ENCODE measurements at places on chromosomes 11 and 22.

DNA sequence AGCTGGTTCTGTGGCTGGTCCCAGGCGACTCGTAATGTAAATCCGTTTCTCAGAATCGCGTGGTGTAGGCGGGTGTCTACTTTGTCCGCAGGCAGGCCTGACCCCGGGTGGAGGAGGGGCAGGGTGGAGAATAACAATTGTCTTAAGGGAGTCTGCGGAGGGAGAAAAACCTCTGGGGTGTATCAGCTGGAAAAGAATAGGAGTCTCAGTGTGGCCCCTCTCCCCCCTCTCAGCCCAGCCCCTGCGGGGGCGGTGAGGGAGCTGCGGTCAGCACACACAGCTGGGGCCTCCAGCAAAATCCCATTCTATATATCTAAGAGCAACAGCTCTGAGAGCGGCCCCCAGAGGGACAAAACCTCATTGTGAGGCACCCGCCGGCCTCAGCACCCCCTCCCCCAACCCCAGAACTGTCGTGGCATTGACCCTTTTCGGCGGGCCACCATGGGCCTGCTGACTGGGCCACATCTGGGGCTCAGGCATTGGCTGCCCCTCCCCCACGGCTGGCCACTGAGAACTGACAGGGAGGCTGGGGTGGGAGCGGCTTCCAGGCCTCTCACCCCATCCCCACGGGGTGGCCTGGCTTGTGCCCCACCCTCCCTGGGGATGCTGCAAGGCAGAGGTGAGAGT, 2.7 kb upstream of the MYRF start:
- no peak for DNase-seq

DNA sequence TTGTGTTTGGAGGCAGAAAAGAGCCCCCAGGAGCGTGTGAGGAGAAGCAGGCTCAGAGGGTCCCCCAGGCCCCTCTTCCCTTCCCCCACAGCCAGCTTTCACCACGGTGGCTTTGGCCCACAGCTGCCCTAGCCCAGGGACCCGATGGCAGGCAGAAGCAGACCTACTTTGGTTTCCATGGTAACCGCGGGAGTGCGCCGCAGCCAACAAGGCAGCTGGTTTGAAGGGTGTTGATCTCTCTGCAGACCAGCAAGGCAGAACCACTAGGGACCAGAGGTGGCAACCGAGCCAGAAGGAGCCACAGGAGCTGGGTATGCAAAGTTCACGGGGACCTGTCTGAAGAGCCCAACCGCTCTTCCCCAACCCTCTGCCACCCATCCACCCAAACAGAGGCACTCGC, 69.4 kb downstream of the BUD13 start:
- no peak for DNase-seq

DNA sequence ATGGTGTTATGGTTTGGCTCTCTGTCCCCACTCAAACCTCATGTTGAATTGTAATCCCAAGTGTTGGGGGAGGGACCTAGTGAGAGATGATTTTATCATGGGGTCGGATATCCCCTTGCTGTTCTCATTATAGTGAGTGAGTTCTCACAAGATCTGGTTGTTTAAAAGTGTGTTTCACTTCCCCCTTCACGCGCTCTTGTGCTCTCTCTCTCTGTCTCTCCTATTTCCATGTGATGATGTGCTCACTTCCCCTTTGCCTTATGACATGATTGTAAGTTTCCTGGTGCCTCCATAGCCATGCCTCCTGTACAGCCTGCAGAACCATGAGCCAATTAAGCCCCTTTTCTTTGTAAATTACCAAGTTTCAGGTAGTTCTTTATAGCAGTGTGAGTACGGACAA, 765.1 kb downstream of the KCNA4 start:
- no peak for DNase-seq

- DNase-seq = peak; percentile 25
These were observed 195.3 kb downstream of the BRD1 start for GRCh38 chr22:49632199-49633009.

GRCh38 chr11:47565340-47566148, at the start of gene PTPMT1:
Gene PTPMT1 (plus strand): TSS chr11:47565599. CDS start chr11:47565623, 24 bp downstream.
- no peak for DNase-seq

DNA sequence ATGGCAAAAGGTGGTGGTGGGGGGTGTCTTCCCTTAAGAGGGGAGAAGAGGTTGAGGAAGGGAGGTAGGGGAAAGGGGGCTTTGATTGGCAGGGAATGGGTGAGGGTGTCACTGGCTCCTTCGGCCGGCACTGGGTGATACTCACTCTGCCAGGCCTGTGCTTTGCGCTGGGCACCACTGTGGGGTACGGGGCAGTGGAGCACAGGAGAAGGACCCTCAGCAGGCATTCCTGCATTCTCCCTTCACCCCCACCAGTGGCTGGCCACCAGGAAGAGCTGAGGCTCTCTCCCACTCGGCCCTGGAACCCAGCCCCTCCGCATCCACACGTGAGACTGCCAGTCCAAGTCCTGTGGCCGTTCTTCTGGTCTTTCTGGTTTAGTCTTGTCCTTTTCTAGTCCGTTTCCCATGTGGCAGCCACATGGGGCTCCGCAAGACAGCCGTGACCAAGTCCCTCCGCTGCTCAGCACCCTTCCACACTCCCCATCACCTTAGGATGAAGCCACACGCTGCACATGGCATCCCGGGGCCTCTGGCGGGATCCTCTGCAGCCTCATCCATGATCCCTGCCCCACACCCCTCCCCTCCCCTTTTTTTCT, 8.0 kb downstream of the CAPN5 start:
- DNase-seq = no peak

DNA sequence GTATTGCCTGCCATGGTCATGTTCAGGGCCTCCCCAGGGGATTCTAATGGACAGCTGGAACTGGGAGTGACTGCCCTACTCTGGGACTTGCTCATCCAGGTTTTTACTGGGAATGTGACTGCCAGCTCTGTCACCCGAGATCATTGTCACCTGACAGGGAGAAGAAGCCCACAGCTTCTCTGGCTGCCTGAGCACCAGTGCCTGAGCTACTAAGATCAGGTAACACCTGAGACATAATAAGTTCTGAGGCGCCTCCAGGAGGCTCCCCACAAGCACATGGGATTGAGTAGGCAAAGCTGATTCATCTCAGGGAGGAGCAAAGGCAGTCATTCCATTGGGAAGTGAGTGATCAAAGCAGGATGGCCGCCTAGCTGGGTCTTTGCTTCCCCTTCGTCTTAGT, 84.2 kb upstream of the GALNT18 start:
- no peak for DNase-seq

- no peak for DNase-seq
These were observed 19.3 kb upstream of the SHISAL1 start for GRCh38 chr22:44331881-44332714.

DNA sequence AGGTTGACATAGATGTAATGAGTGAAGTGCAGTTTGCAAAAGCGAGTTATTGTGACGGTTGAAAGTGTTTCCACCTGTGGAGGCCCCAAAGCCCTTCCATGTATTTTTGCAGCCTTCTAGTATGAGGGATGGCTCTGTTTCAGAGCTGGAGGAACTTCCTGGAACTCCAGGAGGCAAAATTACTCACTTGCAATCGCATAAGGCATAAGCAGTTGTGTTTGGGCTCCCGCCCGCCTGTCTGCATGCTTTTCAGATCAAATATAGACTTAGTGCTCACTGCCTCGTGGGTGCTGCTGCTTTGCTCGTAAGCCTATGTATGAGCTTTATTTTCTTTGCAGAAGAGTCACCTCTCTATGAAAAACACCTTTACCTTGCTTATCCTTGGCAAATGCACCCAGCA, 146.8 kb upstream of the LARGE1 start:
- no peak for DNase-seq

- DNase-seq = no peak
These were observed 53.8 kb downstream of the CASP12 start for GRCh38 chr11:104844451-104844850.

DNA sequence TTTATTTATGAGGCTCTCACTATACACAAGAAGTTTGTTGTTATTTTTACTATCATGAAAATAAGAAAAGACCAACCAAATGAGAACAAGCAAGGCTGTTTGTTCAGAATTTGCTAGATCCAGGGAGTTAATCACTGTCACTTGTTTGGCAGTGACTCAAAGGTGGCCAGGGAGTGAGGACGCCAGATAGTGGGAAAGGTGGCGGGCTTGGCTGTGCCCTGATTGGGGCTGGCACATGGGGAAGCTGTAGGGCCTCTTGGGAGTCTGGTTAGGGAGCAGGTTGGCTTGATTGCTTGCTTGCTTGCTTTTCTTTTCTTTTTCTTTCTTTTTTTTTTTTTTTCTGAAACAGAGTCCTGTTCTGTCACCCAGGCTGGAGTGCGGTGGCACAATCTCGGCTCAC, 53.1 kb upstream of the SLC22A12 start:
- DNase-seq = no peak

DNA sequence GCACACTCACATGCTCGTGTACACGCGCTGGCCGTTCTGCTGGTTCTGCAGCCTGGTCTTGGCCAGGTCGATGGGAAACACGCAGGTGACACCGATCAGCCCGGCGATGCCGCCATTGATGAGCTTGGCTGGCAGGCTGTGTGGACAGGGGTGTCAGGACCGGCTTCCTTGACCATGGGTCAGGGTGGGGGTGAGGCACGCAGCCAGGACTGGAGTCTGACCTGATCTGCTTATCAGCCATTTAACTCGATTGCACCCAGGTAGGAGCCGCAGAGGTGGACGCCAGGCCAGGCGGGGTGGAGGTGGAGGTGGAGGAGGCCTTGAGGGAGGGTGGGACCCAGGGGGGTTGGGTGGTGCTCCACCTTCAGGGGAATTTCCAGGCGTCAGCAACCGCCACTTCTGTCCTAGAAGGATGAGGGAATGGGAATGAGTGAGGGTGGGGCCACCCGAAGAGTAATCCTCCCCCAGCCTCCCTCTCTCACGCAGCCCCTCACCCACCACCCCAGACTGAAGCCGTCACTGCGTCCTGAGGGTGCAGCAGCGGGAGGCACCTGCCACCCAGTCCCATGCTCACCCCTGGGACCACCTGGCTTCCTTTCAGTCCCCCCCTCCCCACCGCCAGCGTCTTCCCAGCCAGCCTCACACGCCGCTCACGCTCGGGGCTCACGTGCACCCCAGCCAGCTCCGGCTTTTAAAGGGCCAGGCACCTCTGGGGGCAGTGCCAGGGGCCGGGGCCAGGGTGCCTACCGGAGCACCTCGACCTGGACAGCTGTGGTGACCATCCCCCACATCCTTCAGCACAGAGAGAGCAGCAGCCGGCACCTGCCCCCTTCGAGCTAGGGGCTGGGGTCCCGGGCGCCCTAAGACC, 3.1 kb downstream of the SLC25A22 start:
- DNase-seq = no peak

DNA sequence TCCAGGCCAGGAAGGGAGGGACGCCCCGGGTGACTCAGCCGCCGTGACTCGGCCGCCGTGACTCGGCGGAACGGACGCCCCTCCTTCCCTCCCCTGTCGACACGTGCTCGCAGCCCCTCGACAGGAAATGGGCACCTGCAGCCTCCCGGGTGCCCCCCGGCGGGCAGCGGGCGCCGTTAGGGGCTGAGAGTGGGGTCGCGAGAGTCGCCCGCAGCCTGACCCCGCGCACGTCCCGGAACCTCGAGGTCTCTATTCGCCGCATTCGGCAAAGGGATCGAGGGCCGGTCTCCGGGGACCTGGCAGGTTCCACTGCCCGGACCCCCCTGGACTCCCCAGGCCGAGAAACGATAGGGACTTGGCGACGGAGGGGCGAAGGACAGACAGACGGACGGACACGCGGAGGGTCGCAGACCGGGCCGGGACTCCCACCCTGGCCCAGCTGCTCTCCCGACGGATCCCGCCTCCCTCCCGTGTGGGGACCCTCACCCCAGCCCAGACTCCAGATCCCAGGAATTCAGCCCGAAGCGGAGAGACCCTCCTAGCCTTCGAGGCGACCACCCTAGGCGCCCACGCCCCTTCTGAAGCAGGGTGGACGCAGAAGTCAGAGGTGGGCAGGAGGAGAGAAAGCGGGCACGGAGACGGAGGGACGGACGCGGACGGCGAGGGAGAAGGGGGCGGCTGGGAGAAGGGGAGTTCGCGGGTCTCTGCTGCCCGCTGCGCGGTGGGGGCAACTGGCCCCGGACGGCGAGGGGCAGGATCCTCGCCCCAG, 648 bp downstream of the FOSL1 start:
- DNase-seq = no peak

GRCh38 chr11:24298146-24298545, 198.7 kb upstream of the LUZP2 start:
- DNase-seq = peak; percentile 3

DNA sequence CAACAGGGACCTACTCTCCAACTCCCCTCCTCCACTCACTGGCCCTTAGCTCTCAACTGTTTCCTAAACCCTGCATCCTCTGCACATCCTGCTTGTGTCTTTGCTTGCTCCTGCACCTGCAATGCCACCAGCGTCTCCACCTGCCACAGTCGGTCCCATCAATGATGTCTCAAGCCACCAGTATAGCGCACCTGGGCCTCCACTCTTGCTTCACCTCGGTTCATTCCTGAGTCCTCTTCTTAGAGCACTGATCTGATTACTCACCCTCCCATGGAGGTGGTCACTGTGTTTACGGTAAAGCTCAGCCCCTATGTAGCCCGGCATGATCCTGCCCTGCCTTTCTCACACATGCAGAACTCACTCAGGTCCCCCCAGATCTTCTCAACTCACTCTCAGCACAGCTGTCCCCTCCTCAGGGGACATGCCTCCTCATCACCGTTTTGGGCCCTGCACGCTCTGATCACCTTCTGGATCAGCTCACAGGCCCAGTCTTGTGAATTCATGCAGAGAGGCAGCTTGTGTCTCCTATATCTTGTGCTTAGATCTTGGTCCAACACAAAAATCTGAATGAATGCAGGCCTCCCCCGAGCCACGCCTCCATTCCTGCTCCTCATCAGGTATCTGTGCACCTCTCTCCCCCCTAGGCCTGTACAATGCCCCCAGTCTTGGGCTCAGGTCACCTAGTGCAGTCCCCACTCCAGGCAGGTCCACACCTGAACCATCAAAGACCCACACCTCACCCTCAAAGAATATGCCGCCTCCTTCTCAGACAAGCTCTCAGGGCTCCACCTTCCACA, 31.4 kb downstream of the TRIM29 start:
- no peak for DNase-seq

DNA sequence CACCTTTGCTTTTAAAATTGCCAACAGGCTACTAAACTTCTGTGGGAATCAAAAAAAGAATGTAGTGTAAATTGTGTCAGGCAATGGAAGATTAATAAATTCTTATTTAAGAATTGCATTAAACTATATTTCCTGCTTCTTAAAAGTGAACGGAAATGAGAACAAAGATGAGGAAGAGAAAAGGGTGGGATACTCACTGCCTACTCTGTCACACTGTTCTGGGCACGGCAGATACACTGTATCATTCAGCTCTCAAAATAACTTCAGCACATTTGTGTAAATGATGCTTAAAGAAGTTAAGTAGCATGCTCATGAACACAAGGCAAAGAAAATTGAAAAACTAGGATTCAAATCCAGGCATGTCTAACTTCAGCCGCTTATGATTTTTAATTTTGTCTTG, 218.7 kb downstream of the DCDC1 start:
- no peak for DNase-seq
